ENCODE measurements at places on chromosomes 4 and X.

DNA sequence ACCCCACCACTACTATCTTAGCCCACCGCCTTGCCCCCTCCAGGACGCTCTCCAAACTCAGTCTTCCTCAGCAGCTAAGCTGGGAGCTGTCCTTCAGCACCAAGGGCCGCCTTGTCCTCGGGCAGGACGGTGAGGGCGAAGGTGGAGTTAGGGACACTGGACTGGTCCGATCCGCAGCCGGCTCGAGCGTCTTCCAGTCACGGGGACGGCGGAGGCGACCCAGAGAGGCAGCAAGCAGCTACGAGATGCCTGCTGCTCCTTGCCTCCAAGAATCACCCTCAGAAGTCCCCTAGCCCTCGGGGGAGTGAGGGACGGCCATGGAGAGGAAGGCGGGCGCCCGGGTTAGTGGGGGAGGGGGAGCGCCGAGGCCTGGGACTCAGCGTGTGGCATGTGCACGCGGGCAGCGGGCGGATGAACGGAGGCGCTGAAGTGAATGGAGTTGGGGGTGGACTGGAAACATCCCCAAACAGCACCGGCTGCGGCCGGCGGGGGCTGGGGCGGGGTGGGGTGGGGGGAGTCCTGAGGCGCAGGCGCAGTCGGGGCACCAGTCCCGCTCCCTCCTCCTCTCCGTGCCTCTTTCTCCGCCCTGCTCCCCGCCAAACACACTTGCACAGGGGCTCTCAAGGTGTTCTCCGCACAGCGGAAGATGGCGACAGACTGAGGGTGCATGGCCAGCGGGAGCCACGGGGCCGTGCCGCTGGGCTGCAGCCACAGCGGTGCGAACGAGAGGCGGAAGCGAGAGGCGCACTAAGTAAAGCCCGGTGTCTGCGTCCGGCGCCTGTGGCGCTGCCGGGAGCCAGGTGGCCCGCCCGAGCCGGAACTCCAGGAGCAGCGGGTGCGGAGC lies at the start of gene NALF2:
NALF2 (plus strand) TSS at position 545 of the 844 bp plus-strand sequence. CDS start 957 bp downstream, outside the sequence.
- peak; percentile 26 for DNase-seq

- no peak for DNase-seq
Measured at GRCh38 chr4:157459785-157460184, 239.3 kb downstream of the GRIA2 start.

- no peak for DNase-seq
Measured at GRCh38 chr4:48651914-48652313, 128.2 kb downstream of the FRYL start.

- no peak for DNase-seq
Measured at GRCh38 chr4:159071178-159071968, 31.5 kb upstream of the RAPGEF2 start.

GRCh38 chr4:52640808-52641565 lies 18.1 kb downstream of the USP46 start:
- no peak for DNase-seq

- no peak for DNase-seq
Measured at GRCh38 chr4:40192114-40193015, 4.5 kb upstream of the RHOH start.

DNA sequence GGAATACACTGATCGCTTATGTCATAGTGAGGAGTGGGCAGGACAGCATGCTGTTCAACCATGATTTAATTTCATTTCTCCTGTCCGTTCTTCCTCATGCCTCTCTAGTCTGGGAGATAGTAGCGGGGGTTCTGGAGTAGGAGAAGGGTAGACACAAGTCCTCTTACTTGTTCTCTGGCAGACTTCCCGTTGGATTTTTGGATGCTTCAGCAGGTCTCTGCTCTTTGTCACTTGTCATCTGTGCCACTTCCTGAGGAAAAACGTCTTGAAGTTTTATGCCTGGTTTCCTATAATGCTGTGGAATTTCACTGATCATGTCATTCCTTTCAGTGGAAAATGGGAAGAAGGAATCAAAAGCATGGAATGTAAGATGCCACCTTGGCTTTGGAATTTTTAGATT lies 154.7 kb downstream of the GATB start:
- DNase-seq, result no peak

- DNase-seq, result no peak
Measured at GRCh38 chr4:81256059-81256970, 41.3 kb upstream of the PRKG2 start.

DNA sequence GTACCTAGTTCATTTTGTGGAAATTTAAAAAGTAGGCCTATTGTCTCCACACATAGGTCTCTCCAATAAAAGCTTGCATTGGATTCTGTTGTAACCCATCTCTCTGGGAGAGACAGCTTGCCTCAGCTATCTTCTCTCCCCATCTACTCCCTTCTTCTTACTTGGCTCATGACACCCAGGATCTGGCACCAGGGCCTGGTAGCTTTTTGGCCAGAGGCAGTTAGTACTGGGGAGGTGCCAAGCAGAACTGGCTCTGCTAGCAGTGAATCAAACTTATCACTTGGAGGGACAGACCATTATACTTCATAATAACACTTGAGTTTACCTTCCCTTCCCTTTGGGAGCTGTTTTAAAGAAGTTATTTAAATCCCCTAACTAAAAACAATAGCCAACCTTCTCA lies 31.8 kb downstream of the PLAC1 start:
- DNase-seq, result peak; percentile 2

DNA sequence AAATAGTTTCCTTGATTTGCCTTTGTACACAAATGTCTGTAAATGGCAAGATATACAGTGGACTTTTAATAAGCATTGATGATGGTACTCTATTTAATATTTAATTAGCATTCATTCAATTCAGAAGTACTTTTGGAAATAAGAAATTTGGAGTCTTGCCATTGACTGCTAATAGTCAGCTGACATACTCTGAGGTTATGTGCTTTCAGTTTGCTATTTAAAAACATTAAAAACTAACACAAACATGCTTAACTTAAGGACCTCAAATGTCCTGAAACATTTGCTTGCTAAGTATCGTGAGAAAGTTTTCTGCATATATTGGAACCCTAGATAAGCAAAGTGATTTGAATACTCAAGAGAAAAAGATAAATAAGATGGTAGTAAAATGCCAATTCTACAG lies 64.6 kb downstream of the REELD1 start:
- no peak for DNase-seq

DNA sequence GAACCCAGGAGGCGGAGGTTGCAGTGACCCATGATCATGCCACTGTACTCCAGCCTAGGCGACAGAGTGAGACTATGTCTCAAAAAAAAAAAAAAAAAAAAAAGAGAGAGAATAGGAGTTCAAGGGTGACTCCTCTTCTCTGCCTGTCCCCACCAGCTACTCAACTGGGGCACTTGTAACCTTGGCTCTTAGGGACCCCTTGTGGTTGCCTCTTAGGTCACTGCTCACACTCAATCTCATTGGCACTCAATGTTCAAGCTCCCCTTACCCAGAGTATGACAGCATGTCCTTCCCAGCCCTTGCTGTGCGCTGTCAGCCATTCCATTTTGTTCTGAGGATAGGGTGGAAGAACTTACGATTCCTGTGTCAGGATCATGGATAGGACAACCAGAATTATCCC lies 82.4 kb upstream of the BEND4 start:
- no peak for DNase-seq

- DNase-seq, result no peak
Measured at GRCh38 chrX:154313147-154313546, 17.6 kb downstream of the TKTL1 start.

- DNase-seq, result no peak
Measured at GRCh38 chr4:80922941-80923340, 107.6 kb upstream of the BMP3 start.

DNA sequence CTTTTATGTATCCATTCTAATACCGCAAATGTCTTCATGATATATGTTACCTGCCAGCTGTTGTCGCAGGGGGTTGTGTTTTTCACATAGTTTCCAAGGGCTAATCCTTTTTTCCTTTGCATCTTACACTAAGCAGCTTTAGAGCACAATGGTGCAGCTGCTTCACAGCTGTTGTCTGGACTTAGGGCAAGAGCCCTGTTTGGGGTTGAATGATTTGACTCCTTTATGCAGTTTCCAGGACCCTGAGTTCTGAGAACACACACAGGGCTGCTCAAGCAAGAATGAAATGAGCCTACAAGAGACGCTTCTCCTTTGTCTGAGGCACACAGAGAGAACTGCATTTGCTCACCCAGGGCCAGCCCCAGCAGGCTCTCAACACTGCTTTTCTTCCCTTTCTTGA lies 20.2 kb downstream of the CCNG2 start:
- no peak for DNase-seq

DNA sequence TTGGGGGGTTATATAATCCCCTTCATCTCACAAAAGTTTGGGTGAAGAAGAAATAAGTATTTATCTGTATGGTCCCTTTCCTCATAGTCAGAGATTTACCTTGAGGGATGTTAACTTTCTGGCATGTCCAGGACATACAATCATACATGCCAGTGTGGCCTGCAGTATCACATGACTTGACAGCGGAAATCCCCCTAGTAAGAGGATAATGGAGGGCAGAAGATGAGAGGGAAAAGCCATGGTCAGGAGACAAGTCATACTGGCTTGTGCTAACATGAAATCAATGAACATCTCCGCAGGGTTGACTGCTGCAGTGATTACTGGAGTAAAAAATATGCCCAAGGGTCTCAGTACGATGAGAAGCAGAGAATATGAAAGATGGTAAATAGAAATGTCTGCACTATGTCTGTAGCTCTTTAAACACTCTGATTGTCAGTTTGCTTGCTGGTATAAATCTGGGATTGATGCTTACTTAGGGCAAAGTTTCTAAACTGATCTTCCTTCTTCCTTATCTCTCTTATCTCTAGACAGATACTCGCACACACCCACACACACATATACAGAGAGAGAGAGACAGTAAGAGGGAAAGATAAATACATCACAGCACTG lies 1385.6 kb upstream of the ADGRL3 start:
- no peak for DNase-seq

DNA sequence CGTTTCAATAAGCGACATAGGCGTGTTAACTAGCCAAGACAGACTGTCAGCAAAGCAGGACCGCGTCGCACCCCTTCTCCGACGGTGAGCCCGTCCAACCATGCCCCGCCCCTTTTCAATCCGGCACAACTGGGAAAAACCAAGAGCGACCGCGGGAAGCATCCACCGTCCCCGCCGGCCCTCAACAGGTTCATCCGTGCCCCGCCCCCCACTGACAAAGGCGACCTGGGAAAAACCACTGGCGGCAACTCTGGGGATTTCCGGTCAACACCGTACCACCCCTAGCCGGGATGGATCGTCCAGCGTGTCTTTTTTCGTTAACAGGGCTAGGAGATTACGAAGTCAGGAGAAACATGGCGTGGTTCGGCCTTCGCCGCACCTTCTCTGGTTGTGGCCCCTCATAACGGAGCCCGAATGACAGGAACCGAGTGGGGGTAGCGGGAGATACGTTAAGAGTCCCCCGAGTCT lies 377 bp downstream of the TIMM17B start:
- DNase-seq, result peak; percentile 87

DNA sequence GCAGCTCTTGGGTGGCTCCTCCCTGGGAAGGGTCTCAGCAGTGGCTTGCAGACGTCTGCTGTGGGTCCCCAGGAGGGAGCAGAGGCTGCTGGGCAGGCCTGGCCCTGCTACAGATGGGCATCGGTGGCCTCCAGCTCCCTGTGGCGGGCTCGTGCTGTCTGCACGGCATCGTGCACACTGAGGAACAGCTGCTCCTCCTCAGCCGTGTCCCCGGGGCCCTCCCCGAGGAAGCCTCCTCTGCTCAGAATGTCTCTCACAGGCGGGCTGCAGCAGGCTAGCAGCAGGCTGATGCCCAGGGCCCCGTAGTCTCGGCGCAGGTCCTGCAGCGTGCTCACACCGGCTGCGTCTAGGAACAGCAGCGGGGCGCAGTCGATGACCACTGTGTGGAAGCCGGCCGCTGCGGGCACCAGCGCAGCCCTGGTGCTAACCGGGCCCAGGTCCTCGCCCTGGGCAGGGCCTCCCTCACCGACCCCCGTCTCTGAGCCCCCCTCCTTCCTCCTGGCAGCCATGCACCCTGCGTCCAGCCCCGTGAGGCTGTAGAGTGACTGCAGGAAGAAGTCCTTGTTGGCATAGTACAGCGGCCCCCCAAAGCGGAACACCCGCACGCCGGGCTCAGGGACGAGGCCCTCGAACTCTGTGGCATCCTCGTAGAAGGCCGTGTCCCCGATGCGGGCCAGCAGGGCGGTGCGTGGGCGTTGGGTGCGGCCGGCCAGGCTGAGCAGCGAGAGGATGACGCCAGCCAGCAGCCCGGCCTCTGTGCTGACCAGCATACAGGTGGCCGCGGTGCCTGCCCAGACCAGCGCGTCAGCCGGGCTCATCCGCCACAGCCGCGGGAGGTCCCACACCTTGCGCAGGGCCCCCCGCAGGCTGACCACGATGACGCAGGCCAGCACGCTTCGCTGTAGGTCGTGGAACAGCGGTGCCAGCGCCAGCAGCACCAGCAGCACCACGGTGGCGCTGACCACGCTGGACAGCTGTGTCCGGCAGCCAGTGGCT lies 2.2 kb downstream of the IDUA start:
- no peak for DNase-seq

- DNase-seq, result no peak
Measured at GRCh38 chrX:78074088-78074487, 30.0 kb upstream of the PGK1 start.

GRCh38 chr4:1462768-1463075 lies 56.5 kb upstream of the NKX1-1 start:
- no peak for DNase-seq

- DNase-seq, result no peak
Measured at GRCh38 chr4:41177016-41177415, 37.3 kb downstream of the APBB2 start.

DNA sequence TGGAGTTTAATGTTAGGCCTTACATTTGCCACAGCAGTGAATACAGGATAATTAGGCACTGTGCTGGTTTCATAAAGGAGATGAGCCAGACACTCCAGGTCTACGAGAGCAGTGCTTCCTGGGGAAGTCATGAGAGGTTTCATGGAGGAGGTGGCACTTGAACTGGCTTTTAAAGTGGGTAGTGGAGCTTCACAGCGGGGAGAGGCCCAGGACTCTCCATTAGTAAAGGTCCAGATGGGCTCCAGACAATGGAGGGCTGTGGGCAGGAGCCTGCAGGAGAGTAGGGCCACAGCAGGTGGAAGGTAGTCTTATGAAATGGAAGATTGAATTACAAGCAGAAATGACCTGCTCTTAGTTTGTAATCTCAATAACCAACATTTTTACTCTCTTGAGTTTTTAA lies 29.0 kb downstream of the CLDN22 start:
- no peak for DNase-seq

- DNase-seq, result no peak
Measured at GRCh38 chr4:140952717-140953116, 180.6 kb downstream of the RNF150 start.

- DNase-seq, result no peak
Measured at GRCh38 chr4:39706334-39706733, 8.4 kb downstream of the UBE2K start.

- DNase-seq, result no peak
Measured at GRCh38 chr4:132504438-132504837, 644.7 kb upstream of the PCDH10 start.

- DNase-seq, result peak; percentile 2
Measured at GRCh38 chrX:108134724-108135123, 43.1 kb downstream of the ATG4A start.

DNA sequence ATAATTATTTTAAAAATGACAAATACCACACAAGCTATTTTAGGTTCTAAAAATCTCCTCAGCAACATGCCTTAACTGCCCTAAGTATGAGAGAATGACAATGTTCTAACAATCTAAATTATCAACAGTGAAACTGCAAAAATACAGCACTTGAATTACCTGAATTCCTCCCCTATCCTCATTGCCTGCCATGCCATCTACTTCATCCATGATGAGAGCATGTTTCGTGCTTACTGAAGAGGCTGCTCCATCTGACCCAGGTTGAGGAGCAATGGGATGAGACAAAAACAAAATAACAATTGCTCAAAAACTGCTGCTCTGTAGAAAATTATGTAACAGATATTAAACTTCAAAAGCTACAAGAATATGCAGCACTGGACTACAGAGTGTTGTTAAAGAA lies 63.3 kb downstream of the RFC1 start:
- no peak for DNase-seq
